ENCODE measurements at places on chromosomes 5 and 9.

GRCh38 chr5:10363519-10364185 is 10.2 kb downstream of the MARCHF6 start:
- DNase-seq: no peak

- DNase-seq: no peak
Observed at GRCh38 chr9:112334432-112334841, 1.0 kb upstream of the PTBP3 start.

DNA sequence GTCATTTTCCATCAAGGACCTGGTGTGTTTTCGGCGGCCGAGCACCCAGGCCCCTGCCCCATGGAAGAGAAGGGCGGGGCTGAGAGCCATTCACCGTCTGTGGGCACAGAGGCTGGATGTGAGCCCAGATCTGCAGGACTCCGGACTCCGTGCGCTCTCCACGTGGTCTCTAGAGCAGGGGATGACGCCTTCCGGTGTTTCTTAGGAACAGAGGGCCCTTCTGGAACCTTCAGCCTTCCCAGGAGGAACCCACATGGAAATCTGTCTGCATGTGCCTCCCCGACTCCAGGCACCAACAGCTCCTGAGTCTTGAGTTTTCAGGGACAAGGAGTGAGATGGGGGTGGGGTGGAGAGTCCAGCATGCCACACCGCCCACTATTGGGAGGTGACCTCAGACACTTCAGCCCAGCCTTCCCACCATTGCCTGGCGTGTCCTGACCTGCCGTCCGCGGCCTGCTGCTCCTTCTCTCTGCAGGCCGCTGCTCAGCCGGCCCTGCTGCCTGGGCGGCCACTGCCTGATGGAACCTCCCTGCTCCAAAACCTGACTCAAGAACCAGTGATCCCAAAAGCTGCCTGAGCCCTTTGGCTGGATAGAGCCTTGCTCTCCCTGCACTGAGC is 2.4 kb upstream of the RXRA start:
- peak; percentile 83 for DNase-seq

GRCh38 chr5:121285801-121286521 is 565.7 kb upstream of the FTMT start:
- no peak for DNase-seq

GRCh38 chr9:107693625-107694326 is 204.2 kb upstream of the KLF4 start:
- DNase-seq: no peak

- DNase-seq: no peak
Observed at GRCh38 chr5:133244242-133244641, 192.4 kb downstream of the HSPA4 start.

DNA sequence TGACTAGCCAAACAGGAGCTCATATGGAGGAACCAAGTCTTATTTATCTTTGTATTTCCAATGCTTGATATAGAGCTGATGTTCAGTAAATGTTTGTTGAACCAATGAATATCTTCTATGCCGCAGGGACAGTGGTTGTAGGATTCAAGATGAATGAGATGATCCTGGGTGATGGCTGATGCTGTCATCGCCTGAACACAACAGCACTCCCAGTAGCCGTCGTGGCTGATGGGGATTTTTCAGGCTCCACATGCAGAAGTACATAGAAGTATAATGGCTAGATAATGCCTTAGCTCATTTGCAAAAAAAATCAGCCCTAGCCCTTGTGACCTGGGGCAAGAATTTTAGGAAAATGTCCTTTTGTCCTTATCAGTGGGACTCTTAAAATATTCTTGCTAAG is 69.0 kb upstream of the OR13F1 start:
- no peak for DNase-seq

GRCh38 chr9:87342743-87343142 is 154.9 kb upstream of the DAPK1 start:
- DNase-seq: no peak

DNA sequence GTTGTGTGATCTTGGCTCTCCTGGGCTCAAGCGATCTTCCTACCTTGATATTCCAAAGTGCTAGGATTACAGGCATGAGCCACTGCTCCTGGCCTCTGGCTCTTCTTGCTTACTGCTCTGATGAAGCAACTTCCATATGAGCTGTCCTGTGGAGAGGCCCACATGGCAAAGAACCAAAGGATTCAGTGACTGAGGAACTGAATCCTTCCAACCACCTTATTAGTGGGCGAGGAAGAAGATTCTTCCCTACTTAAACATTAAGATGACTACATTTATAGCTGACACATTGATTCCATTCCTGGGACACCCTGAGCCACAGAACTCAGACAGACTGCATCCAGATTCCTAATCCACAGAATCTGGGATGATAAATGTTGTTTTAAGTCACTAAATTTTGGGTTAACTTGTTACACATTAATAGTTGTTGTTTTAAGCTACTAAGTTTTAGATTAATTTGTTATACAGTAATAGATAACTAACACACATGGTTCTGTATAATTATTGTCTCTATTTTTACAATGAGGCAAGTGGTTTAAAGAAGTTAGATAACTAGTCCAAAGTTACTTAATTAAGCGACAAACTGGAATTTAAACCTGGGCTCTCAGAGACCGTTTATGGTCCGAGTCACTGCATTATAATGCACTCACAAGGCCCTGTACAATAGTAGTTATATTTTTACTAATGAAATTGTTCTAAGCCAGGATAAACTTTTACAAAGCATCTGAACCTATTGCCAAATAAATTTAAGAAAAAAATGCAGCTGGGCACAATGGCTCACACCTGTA is 16.7 kb upstream of the SLCO4C1 start:
- DNase-seq: no peak

- no peak for DNase-seq
Observed at GRCh38 chr5:137629646-137630045, 106.2 kb downstream of the KLHL3 start.

- no peak for DNase-seq
Observed at GRCh38 chr5:77301447-77301883, 91.0 kb downstream of the PDE8B start.

GRCh38 chr9:16028548-16028947 is 475.7 kb downstream of the CCDC171 start:
- DNase-seq: no peak

DNA sequence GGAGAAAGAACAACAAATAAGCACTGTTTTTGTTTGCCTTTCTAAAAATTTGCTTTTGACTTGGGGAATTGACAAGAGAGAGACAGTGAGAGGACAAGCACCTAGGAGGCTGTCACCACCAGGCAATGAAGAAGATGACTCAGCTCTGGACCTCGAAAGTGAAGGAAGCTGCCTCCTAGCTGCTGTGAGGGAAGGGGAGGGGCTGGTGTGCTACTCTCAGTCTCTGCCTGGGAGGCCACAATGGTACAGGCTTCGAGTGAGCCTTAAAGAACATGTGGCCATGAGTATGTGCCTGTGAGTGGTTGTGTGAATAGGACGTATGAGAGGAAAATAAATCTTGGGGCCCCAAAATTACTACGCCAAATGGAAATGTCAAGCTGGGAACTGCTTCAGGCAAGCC is 7.1 kb upstream of the PLK2 start:
- DNase-seq: no peak

DNA sequence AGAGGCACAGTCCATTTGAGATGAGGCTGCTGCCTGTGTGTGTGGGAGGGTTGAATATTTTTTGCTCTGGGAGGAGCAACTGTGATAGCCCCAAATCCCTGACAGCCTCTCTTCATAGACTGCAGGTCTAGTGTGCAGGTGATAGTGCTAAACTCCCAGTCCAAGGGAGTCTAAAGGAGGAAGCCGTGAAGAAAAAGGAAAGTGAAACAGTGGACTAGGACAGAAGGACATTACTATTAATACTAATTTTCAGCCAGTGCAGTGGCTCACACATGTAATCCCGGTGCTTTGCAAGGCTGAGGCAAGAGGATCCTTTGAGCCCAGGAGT is 295.0 kb downstream of the PDE4D start:
- DNase-seq: no peak

DNA sequence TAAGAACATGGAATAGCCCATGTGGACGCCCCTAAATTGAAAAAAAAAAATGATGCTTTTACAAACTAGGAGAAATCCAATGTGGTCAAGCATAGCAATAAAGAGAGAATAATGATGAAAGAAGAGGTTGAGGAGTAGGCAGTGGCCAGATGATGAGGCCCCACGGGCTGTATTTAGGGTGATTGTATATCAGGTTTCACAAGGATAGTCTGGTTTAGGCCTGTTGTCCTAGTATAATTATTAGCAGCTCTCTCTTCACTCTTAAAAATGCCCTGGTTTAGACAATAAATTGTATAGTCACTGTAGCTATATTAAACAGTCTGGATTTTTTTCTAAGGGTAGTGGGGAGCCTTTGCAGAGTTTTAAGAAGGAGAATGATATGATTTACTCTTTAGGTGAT is 102.4 kb upstream of the PRRC1 start:
- no peak for DNase-seq

GRCh38 chr9:15725953-15726352 is 173.1 kb downstream of the CCDC171 start:
- DNase-seq: no peak

GRCh38 chr5:160049099-160049498 is 40.2 kb downstream of the TTC1 start:
- no peak for DNase-seq

- no peak for DNase-seq
Observed at GRCh38 chr5:172721455-172722326, 49.3 kb downstream of the DUSP1 start.

GRCh38 chr5:96344678-96345577 is 88.1 kb downstream of the PCSK1 start:
- no peak for DNase-seq

DNA sequence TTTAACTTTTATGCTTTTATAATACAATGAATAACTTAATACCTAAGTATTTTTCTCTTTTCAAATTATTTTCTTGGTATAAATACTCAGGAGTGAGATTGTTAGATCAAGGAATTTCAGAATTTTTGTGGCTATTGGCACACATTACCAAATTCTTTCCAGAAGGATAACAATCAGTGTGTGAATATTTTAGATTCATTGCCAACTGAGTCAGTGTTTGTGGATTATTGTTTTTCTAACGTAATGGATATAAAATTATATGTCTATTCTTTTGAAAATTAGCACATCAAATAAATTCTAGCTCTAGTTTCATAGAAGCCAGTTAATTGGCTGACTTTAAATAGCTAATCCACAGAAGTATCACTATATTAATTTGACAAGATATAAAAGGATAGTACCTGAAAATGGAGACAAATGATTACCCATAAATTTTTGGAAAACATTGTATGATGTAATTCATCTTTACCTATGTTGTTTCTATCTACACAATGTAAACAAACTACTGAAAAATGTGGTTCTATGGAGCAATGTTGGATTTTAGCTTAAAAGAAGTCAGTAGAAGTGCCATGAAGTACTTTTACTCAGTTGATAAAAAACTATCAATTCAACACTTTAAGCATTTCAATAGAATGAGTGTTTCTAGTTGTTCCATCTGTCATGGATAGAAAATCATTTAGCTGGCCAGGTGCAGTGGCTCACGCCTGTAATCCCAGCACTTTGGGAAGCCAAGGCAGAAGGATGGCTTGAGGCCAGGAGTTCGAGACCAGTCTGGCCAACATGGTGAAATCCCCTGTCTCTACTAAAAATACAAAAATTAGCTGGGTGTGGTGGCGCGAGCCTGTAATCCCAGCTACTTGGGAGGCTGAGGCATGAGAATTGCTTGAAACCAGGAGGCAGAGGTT is 185.1 kb downstream of the ADAMTSL1 start:
- DNase-seq: no peak

DNA sequence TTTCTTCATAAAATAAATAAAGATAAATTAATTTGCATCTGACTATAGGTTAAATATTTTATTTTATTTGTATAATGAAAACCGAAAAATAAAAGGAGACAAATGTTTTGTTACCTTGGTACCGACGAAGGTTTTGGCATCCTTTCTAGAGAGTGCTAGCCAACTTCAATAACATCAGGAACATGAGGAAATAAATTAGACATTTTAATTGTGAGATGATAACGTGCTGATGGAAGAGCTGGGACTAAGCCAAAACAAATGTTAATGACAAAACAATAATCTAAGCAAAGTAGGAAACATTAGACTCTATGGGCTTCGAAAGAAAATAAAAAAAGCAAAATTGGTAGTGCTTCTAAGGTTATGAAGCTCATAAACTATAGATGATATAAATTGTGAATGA is 201.0 kb downstream of the IRX2 start:
- no peak for DNase-seq

DNA sequence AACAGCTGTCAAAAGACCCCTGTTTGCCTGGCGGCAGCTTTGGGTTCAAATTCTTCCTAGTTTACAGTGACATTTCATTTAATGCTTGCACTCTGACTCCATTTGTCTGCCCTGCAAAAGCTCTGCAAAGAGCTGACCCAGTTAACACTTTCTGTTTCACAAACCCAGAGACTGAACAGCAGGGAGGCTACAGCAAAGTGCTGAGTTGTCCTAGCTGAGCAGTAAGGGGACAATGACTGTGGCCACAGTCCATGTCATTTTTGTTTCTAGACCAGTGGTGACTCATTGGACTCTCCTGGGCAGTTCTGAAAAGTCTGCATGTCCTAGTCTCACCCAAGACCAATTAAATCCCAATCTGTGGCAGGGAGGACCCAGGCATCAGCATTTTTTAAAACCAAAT is 994.8 kb upstream of the WWC1 start:
- no peak for DNase-seq

DNA sequence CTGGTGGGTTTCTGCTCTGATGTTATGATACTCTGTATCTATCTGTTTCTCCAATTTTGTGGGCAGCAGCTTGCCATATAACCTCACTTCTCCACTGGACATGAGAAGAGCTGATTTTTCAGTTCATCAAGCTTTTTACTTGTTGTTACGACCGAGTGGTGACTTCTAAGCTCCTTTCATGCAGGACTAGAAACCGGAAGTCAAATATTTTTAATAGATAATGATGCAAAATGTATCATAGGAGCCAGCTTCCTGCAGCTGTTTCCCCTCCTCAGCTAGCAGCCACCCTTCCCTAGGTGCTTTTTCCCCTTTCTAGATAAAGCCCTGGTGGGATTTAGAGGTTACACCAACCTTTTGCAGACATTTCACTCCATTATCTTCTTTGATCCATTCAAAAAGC is 17.0 kb upstream of the ADAM19 start:
- no peak for DNase-seq

DNA sequence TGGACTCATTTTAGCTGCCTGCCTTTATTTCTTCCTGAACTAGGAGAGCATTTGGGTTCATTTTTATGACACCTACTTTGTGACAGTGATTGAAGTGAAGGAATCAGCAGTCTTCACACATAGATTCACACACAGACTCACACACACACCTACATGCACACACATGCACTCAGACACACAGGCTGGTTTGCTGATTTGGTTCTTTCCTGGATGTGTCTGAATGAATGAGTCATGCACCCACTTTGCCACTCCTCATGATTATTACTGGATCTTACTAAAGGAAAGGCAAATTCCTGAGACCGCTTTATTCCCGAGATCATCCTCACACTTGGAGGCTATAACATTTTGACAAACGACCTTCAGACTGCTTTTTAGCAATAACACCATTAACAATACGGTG is 529.5 kb downstream of the AGTPBP1 start:
- no peak for DNase-seq

- DNase-seq: no peak
Observed at GRCh38 chr9:16325966-16326365, 544.5 kb downstream of the BNC2 start.
